Fibroblast of skin of right quadriceps (primary cell): ENCODE measurements at places on chromosomes 6 and 20.

GRCh38 chr6:20364327-20364726, 37.4 kb upstream of the E2F3 start:
- no peak for DNase-seq

- peak; percentile 14 for DNase-seq
Observed at GRCh38 chr20:32484225-32484957, 100.7 kb downstream of the NOL4L start.

GRCh38 chr6:71420693-71421328, 132.2 kb downstream of the OGFRL1 start:
- DNase-seq: peak; percentile 92

DNA sequence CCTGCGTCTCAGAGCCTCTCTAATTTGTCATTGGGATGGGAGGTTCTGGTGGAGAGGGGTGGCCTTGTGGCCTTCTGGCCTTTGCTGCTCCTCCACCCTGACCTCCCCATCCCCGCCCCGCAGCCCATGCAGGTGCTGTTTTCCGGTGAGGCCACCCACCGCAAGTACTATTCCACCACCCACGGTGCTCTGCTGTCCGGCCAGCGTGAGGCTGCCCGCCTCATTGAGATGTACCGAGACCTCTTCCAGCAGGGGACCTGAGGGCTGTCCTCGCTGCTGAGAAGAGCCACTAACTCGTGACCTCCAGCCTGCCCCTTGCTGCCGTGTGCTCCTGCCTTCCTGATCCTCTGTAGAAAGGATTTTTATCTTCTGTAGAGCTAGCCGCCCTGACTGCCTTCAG, 171.8 kb upstream of the RNF24 start:
- DNase-seq: no peak

- no peak for DNase-seq
Observed at GRCh38 chr20:31991339-31991705, 18.9 kb upstream of the CCM2L start.
